ENCODE measurements at places on chromosomes 16 and 17.

DNA sequence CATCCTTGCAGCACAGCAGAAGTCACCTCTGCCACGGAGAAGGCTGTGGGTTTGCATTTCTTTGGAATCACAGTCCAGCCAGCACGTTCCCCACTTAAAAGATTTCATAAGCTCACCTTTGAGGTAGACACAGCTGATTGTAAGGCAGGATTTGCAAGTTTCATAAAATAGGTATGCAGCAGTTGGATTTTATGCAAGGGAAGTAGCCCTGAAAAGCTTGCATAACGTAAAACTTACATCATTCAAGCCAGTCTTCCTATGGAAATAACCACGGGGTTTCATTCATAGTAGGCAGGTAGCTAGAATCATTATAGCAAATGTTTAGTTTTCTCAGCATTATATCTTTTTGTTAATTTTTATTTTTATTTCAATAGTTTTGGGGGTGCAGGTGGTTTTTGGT is 49.8 kb upstream of the ARHGAP44 start:
- no peak for DNase-seq

DNA sequence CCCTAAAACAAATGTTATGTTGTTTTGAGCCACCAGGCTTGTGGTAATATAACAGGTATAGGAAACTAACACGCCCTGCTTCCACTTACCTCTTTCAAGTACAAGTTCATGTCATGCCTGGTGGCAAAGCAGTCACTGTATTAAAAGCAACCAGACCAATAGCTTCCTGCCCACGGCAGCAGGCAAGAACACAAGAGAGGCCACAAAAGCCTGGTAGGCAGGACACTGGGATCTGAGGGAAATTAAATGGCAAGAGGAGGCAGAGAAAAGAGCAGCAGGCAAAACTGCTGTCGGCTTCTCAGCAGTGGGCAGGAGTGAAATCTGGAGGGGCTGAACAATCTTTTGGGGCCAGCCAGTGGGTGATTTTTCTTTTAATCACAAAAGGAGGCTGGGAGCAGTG is 2.2 kb downstream of the CYTH1 start:
- DNase-seq, result peak; percentile 60

- DNase-seq, result no peak
These were observed 6.2 kb downstream of the ACD start for GRCh38 chr16:67653789-67654402.

- DNase-seq, result no peak
These were observed 35.8 kb upstream of the HAPSTR1 start for GRCh38 chr16:9055661-9056060.

DNA sequence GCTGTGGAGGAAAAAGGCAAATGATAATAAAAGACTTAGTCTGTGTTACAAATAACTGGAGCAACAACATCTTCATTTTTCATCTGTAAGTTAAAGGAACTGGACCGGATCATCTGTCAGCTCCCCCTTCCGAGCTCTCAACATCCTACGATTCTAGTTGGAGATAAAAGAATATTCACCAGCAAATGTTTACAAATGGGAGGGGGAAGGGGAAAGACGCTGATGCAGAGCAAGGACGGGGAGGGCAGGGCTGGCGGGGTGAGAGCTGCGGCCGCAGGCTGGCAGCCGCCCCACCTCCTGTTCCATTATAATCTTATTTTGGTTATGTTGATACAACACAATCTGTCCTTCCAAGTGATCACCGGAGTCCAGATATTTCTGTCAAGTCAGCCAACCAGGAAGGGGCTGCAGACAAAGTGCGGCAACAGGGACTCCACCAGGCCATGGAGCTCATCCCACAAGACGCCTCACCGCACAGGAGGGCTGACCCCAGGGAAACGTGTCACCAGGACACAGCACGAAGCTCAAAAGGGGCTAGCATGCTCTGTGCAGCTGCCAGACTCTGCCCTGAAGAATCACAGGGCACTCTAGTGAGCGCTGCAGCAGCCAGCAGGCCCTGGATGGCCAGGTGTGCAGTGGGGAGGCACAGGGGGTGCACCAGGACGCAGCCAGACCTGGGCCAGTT is 19.7 kb downstream of the FBXO31 start:
- DNase-seq, result no peak
